ENCODE measurements at places on chromosomes 2 and 18.

DNA sequence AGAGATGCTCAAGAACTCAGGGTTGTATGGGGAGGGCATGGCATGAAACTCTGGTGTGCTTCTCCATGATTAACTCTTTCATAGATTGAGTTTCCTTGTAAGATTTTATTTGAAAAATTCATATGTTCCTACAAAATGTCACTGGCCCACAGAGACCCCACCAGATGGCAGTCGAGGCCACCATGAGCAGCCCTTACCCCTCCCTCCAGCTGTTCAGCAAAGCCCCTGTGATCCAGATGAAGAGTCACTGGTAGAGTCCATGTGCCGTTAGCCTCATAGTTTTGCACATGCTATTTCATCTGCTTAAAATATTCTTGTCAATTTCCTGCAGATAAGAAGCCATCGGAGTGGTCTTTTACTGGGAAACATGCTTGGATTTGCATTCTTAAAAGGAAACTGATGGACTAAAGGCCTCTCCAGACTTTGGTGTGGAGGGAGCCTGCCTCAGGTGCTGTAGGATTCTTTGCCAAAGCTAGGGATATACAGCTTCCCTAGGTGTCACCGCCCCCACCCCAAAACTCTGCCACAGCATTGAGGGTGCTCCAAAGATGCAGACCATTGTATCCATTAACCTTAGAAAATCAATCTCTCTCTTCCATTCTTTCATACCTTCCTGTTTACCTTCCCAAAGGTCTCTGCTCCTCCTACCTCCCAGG lies 18.8 kb downstream of the ZNF385B start:
- no peak overlapping the region for H3K27ac ChIP-seq
- no peak for DNase-seq
- peaks cover 6% of the 10 kb centered on the region for H3K27me3 ChIP-seq
- H3K4me1 ChIP-seq: no peaks in the 10 kb centered on the region
- H3K36me3 ChIP-seq: no peaks in the 10 kb centered on the region
- H3K4me3 ChIP-seq: no peak overlapping the region

GRCh38 chr2:230722207-230722885 lies 9.7 kb downstream of the CAB39 start:
- peak overlapping the region; percentile 35 for H3K4me3 ChIP-seq
- peaks cover 72% of the 10 kb centered on the region for H3K4me1 ChIP-seq
- peaks cover 56% of the 10 kb centered on the region for H3K36me3 ChIP-seq
- peak overlapping the region; percentile 76 for H3K27ac ChIP-seq

DNA sequence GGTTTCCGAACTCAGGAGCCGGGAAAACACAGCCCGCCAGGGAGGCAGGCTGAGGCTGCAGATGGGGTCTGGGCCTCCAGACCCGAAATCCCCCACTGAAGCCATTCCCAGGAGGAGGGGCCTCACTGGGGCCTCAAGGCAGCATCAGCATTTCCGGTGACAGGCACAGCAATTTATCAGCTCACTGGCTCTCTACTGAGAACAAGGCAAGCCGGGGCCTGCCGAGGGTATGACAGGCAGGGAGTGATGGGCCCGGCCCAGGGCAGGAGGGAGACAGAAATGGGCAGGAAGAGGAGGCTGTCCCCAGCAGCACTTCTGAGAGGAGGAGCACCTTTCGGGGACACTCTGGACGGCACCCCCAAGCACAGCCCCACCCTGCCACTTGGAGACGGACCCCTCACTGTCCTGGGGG lies 12.5 kb downstream of the SDC1 start:
- no peak overlapping the region for H3K27ac ChIP-seq
- H3K4me1 ChIP-seq: no peaks in the 10 kb centered on the region
- H3K36me3 ChIP-seq: no peaks in the 10 kb centered on the region
- DNase-seq: no peak
- no peaks in the 10 kb centered on the region for H3K27me3 ChIP-seq

GRCh38 chr2:111994042-111994441 lies 61.0 kb upstream of the TMEM87B start:
- no peak overlapping the region for H3K4me3 ChIP-seq
- H3K27me3 ChIP-seq: no peaks in the 10 kb centered on the region
- no peak for DNase-seq
- H3K4me1 ChIP-seq: peaks cover under 1% of the 10 kb centered on the region
- H3K27ac ChIP-seq: no peak overlapping the region
- no peaks in the 10 kb centered on the region for H3K36me3 ChIP-seq

DNA sequence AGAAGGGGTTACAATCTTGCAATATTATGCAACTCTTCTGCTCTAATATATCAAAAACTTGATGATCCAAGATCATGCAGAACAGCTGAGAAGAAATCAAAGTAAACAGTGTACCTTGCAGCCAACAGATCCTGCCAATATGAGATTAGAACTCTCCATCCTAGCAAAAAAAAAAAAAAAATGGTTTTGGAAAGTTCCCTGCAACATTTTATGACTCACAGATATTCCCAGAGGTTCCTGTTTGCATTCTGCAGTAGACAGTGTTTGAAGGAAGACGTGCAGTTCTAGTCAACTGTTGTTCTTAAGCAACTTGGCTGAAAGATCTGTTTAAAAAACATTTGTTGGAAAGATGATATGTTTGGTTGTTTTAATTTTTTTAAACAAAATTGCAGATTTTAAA lies 103.6 kb upstream of the WDR75 start:
- no peaks in the 10 kb centered on the region for H3K4me1 ChIP-seq
- H3K27me3 ChIP-seq: no peaks in the 10 kb centered on the region
- DNase-seq: no peak
- H3K4me3 ChIP-seq: no peak overlapping the region
- H3K36me3 ChIP-seq: no peaks in the 10 kb centered on the region

DNA sequence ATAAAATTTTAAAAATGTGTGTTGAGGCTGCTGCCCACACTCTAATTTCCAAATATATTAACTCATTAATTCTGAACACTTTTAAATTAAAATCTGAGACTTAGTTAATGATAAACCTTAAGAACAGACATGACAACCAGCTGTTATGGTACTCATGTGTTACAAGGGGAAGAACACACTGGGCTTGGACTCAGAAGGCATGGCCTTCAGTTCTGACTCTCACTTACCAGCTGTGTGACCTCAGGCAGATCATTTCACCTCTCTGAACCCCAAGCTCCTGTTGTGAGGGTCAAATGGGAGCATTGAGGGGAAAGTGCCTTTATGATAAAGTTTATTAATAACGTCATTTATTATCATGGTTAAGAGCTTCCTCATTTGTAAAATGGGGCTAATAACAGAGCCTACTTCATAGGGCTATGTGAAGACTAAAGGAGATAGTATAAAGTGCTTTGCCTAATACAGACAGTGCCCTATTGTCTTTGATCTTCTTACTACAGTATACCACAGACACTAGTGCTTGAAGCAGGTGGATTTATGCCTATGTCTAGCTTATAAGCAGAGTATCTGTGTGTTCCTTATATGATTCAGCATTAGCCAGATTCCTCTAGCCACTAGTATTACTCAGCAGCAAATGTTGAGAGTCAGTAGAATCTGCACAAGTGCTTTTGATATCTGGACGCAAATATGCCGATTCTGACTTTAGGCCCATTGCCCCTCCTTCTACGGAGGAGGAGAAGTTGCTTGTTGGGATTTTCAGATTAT lies 99.6 kb downstream of the SGPP2 start:
- DNase-seq: no peak
- H3K27ac ChIP-seq: no peak overlapping the region
- H3K36me3 ChIP-seq: peaks cover 15% of the 10 kb centered on the region
- no peaks in the 10 kb centered on the region for H3K27me3 ChIP-seq
- no peak overlapping the region for H3K4me3 ChIP-seq
- peaks cover 3% of the 10 kb centered on the region for H3K4me1 ChIP-seq

GRCh38 chr2:179550214-179550613 lies 285.6 kb upstream of the SESTD1 start:
- no peaks in the 10 kb centered on the region for H3K27me3 ChIP-seq
- no peak for DNase-seq
- no peak overlapping the region for H3K27ac ChIP-seq
- H3K4me3 ChIP-seq: no peak overlapping the region
- H3K4me1 ChIP-seq: no peaks in the 10 kb centered on the region

DNA sequence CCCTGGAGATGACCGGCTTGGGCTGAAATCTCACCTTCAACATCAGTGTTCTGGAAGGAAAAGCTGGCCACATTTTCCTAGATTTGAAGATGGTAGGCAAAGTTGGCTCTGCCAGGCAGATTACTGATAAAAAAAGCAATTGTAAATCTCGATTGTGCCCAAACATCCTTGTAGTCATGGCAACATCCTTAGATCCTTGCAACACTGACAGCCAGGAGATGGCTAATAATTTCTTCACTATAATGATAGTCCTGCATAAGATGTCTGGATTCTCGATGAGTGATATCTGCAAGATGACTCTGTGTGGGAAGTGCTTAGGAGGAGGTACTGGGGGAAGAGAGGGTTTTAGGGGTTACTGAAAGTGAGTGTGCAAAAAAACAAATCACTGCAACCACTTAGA lies 149.1 kb downstream of the FSHR start:
- H3K36me3 ChIP-seq: no peaks in the 10 kb centered on the region
- no peak overlapping the region for H3K4me3 ChIP-seq
- H3K4me1 ChIP-seq: no peaks in the 10 kb centered on the region
- no peaks in the 10 kb centered on the region for H3K27me3 ChIP-seq
- H3K27ac ChIP-seq: no peak overlapping the region
- DNase-seq: no peak

DNA sequence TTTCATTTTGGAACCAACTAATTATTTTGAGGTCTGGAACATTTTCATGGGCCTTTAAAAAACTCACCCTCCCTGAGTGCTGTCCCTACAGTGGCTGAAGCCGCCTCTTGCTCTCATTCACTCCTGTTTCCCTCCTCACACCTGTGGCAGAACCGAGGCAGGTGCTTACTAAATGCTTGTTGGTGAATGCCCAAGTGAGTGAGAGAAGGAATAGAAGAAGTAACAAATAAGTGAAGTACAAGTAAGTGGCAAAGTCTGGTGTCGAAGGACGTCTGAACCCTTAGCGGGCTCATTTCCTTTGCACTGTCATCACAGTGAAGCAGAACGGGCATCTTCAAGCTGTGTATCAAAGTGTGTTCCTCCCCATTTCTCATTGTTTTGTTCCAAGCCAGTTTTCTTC lies 135.2 kb downstream of the RHBDD1 start:
- peaks cover 8% of the 10 kb centered on the region for H3K36me3 ChIP-seq
- H3K4me3 ChIP-seq: peak overlapping the region; percentile 52
- H3K27ac ChIP-seq: no peak overlapping the region
- peaks cover 26% of the 10 kb centered on the region for H3K4me1 ChIP-seq

GRCh38 chr2:178479758-178480226 lies 465 bp upstream of the PLEKHA3 start:
- H3K4me1 ChIP-seq: peaks cover 35% of the 10 kb centered on the region
- peak overlapping the region; percentile 93 for H3K4me3 ChIP-seq
- H3K36me3 ChIP-seq: peaks cover 3% of the 10 kb centered on the region
- no peaks in the 10 kb centered on the region for H3K27me3 ChIP-seq
- H3K27ac ChIP-seq: peak overlapping the region; percentile 97
- no peak for DNase-seq

- no peak for DNase-seq
- H3K27me3 ChIP-seq: no peaks in the 10 kb centered on the region
- H3K4me1 ChIP-seq: no peaks in the 10 kb centered on the region
- H3K36me3 ChIP-seq: peaks cover 11% of the 10 kb centered on the region
- no peak overlapping the region for H3K27ac ChIP-seq
- no peak overlapping the region for H3K4me3 ChIP-seq
These were observed 19.0 kb downstream of the DNPEP start for GRCh38 chr2:219368690-219369191.

GRCh38 chr2:201715459-201715858 lies 17.0 kb upstream of the MPP4 start:
- H3K4me3 ChIP-seq: no peak overlapping the region
- H3K27ac ChIP-seq: no peak overlapping the region
- H3K4me1 ChIP-seq: peaks cover 2% of the 10 kb centered on the region
- no peaks in the 10 kb centered on the region for H3K27me3 ChIP-seq
- DNase-seq: no peak

GRCh38 chr2:112916625-112917247 lies 5.8 kb downstream of the IL37 start:
- peak overlapping the region; percentile 85 for H3K27ac ChIP-seq
- no peak overlapping the region for H3K4me3 ChIP-seq
- peaks cover 32% of the 10 kb centered on the region for H3K4me1 ChIP-seq
- H3K27me3 ChIP-seq: no peaks in the 10 kb centered on the region

- no peaks in the 10 kb centered on the region for H3K36me3 ChIP-seq
- no peaks in the 10 kb centered on the region for H3K4me1 ChIP-seq
- H3K27ac ChIP-seq: no peak within 1 kb of the TSS
- H3K27me3 ChIP-seq: peaks cover 6% of the 10 kb centered on the region
These were observed at the start of gene UGT1A3 for GRCh38 chr2:233728723-233729301. UGT1A3 (plus strand) TSS chr2:233729042; CDS start chr2:233729127, 85 bp downstream.

GRCh38 chr18:42363446-42364441 lies 408.7 kb downstream of the PIK3C3 start:
- no peaks in the 10 kb centered on the region for H3K4me1 ChIP-seq
- no peak for DNase-seq
- H3K36me3 ChIP-seq: no peaks in the 10 kb centered on the region
- H3K27me3 ChIP-seq: no peaks in the 10 kb centered on the region

DNA sequence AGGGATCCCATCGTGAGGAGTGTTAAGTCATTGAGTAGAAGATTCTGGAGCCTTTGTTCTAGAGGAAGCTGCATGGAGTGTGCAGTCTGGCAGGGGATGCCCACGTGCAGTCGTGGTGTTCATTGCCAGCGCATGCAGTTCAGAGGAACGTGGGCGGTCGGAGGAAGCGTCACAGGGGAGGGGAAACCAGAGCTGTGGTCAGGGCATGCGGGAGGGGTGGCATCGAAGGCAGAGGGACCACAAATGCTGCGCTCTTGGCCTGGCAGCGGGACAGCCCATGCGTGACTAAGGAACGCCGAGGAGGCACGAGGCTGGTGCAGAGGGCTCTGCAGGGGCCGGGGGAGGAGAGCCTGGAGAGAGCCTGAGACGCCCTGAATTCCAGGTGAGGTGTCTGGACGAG lies 141.1 kb downstream of the KLHL29 start:
- H3K27ac ChIP-seq: no peak overlapping the region
- peaks cover 5% of the 10 kb centered on the region for H3K27me3 ChIP-seq
- H3K4me1 ChIP-seq: peaks cover 10% of the 10 kb centered on the region
- DNase-seq: no peak
- no peak overlapping the region for H3K4me3 ChIP-seq

GRCh38 chr2:28274911-28275685 lies 117.6 kb upstream of the FOSL2 start:
- H3K36me3 ChIP-seq: peaks cover 18% of the 10 kb centered on the region
- DNase-seq: no peak
- H3K4me1 ChIP-seq: peaks cover 44% of the 10 kb centered on the region
- H3K27ac ChIP-seq: peak overlapping the region; percentile 47
- H3K4me3 ChIP-seq: peak overlapping the region; percentile 45

- no peak overlapping the region for H3K27ac ChIP-seq
- H3K36me3 ChIP-seq: peaks cover 8% of the 10 kb centered on the region
- peaks cover 6% of the 10 kb centered on the region for H3K4me1 ChIP-seq
- DNase-seq: no peak
These were observed 39.8 kb downstream of the FAM98A start for GRCh38 chr2:33559328-33559727.

GRCh38 chr2:48914477-48915089 lies 159.1 kb upstream of the LHCGR start:
- H3K27me3 ChIP-seq: no peaks in the 10 kb centered on the region
- H3K4me3 ChIP-seq: no peak overlapping the region
- H3K36me3 ChIP-seq: no peaks in the 10 kb centered on the region
- no peak for DNase-seq
- no peak overlapping the region for H3K27ac ChIP-seq
